ENCODE measurements at places on chromosomes 4 and X.

DNA sequence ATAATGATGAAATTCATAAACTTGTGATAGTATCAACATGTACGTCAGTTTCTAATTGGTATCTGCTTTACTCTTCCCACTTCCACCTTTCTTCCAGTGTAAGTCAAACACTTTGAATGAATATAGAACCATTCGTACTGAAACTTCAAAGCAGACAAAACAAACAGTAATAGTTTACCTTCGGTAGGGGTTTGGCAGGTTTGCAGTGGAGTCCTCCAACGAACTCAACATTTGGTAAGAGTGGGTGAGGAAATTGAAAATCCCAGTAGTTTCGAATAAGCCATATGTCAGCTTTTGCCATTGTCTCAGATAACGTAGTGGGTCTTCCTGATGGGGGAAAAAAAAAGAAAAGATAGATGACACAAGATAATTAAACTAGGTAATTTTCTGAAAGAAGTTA lies 2.2 kb downstream of the UGT2B4 start:
- no peak for DNase-seq

DNA sequence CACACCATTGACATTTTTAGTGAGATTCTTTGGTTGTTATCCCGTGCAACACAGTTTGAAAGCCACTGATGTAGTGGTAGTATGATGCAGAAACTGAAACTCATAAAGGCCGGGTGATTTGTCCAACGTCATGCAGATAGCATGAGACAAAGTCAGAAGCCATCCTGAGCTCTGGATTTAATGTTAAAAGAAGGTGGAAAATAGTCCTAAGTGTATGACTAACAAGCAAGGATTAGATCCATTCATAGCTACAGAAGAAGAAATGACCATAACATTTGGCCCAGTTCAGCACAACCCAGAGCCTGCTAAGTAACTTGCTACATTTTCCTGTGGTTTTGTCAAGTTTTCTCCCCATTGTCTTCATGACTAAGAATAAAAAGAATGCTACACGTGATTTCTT lies 142.4 kb downstream of the AMELX start:
- no peak for DNase-seq

DNA sequence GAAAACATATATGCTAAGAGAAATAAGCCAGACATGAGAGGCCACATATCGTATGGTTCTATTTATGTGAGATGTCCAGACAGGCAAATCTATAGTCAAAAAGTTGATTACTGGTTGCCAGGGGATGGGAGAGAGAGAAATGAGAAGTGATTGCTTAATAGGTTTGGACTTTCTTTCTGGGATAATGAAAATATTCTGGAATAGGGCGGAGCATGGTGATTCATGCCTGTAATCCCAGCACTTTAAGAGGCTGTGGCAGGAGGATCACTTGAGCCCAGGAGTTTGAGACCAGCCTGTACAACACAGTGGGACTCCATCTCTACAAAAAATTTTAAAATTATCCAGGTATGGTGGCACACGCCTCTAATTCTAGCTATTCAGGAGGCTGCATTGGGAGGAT lies 22.4 kb downstream of the RBM47 start:
- no peak for DNase-seq

DNA sequence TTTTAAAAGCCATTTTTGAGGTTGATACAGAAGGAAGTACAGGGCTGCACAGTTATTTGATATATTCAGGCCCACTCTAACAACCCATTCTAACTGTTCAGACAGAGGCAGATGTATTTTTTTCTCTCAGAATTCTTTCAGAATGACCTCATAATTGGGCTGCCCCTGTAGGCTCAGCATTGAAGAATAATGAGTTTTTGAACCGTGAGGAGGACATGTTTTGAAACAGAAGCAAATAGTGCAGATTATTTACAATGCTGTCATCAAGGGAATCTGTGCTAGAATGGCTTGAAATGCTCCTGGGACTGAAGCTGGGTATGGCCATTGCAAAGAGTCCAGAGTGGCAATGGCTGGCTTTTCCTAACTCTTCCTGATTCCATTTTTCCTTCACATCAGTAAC lies 158.1 kb downstream of the SOX3 start:
- no peak for DNase-seq

- DNase-seq: peak; percentile 31
These were observed 75.1 kb upstream of the USP9X start for GRCh38 chrX:41009850-41010846.

GRCh38 chr4:43456383-43456782 lies 563.9 kb downstream of the GRXCR1 start:
- DNase-seq: no peak

GRCh38 chr4:73308286-73308685 lies 49.7 kb upstream of the ANKRD17 start:
- DNase-seq: no peak

DNA sequence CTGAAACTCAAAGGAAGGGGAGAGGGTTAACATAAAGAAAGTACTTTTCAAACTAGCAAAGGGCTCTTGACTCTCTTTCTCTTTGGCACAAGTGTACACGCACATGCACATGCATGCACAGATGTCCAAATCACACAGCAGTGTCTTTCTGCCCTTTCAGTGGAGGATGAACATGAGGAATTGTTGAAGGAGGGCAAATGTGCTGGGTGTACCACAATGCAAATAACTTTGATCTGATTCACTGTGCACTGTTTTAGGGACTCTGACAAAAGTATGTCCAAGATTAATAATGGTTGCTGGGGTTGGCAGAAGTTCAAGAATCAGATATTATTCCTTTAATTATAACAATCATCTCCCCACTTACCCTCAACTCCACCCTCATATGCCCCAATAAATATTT lies 93.8 kb downstream of the GPC4 start:
- no peak for DNase-seq

DNA sequence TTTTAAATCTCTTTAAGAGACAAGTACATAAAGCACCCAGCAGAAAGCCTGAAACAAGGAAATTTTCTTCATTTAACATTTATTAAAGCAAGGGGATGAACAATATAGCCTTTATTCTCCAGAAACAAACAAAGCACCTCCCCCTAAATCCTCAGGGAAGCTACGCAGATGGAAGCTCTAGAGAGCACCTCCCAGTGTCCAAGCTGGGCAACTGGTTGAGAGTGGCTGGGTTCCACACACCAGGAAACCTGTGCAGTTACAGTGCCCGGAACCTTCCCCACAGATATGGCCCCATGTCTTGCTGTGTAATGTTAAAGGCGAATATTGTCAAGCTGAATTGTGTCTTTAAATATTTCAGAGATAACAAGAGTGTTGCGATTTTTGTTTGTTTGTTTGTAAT lies 8.9 kb upstream of the TRIML1 start:
- DNase-seq: no peak

DNA sequence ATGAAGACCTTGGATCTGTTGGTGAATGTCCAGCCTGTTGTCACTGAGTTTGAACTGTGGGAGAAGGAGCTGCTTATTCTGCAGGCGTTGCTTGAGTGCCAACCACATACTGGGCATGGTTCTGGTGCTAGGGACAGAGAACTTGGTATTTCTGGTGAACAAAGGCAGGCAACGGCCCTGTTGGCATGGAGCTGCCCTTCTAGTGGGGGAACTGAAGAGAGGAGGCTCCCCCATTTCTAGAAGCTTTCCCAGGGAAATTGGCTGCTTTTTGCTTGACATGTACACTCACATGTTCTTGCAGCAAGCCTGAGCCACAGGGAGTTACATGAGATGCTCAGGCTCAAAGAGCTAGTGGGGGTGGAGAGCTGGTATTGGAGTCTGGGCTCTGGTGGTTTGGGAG lies 8.9 kb upstream of the CD38 start:
- no peak for DNase-seq

GRCh38 chr4:141247430-141247780 lies 26.7 kb downstream of the ZNF330 start:
- no peak for DNase-seq

All from SHP77 (cell line).